ENCODE measurements at places on chromosomes 7 and 10. TPM values are rescaled to one million over a fixed set of nuclear protein-coding genes. Genes with fewer than 3 reads are reported as not detected.

Gene IL6
- 0.54 TPM for total RNA-seq

Gene LRRN3
- total RNA-seq: 57.3 TPM

Gene SPAG6
- total RNA-seq: 0.18 TPM

DNA sequence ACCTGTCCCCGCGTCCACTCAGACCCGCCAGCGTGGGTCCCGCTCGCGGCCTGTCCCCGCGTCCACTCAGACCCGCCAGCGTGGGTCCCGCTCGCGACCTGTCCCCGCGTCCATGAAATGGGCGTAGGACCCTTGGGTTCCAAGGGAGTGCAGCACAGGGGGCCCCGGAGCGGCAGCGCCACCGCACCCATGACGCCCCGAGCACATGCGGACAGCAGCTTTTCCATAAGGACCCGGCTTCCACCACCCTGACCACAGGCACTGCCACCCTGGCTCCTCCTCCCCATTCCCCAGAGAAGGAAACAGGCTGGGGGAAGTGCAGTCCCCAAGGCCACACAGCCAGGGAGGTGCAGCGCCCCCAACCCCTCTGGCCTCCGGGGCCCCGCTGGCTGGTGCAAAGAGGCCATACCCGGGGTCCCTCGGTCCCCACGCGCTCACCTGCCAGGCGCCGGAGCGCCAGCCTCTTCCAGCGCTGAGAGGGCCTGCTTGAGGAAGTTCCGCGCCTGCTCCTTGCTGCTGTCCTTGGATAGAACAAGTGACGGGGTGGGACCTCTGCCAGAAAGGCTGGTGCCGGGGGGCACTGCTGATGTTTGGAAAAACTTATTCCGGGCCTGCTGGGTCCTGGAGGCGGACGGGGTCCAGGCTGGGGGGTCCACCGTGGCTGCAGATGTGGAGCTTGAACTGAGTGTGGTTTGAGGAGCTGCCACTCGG lies 14.9 kb downstream of the MICALL2 start:
- no peaks in the 10 kb centered on the region for H3K4me1 ChIP-seq
- no peaks in the 10 kb centered on the region for H3K27me3 ChIP-seq
- no peaks in the 10 kb centered on the region for H3K36me3 ChIP-seq
- no peak for DNase-seq

DNA sequence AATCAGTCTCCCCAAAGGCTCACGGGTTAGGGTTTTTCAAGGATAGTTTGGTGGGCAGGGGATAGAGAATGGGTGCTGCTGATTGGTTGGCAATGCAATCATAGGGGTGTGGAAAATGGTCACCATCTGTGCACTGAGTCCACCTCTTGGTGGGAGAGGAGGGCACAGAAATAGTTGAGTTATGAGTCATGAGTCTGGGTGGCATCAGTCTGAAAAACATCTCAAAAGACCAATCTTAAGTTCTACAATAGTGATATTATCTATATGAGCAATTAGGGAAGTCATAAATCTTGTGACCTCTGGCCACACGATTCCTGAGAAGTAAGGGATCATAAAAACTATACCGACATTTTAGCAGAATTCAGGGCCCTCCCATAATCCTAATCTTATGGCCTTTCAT lies 62.7 kb downstream of the LGI1 start:
- no peak overlapping the region for H3K4me3 ChIP-seq
- peaks cover 17% of the 10 kb centered on the region for H3K27me3 ChIP-seq
- no peaks in the 10 kb centered on the region for H3K36me3 ChIP-seq

Gene PNLIPRP3
- total RNA-seq: not detected

Gene PNLIPRP2
- total RNA-seq: not detected

- no peak for DNase-seq
- no peak overlapping the region for H3K4me3 ChIP-seq
- H3K4me1 ChIP-seq: no peaks in the 10 kb centered on the region
- H3K27me3 ChIP-seq: no peaks in the 10 kb centered on the region
- H3K27ac ChIP-seq: no peak overlapping the region
Measured at GRCh38 chr10:73206385-73206784, 38.5 kb downstream of the FAM149B1 start.

Gene C10orf53
- total RNA-seq: not detected

GRCh38 chr7:83119494-83119893 lies 43.2 kb downstream of the PCLO start:
- no peaks in the 10 kb centered on the region for H3K27me3 ChIP-seq
- H3K4me1 ChIP-seq: no peaks in the 10 kb centered on the region
- no peaks in the 10 kb centered on the region for H3K36me3 ChIP-seq
- no peak overlapping the region for H3K27ac ChIP-seq

DNA sequence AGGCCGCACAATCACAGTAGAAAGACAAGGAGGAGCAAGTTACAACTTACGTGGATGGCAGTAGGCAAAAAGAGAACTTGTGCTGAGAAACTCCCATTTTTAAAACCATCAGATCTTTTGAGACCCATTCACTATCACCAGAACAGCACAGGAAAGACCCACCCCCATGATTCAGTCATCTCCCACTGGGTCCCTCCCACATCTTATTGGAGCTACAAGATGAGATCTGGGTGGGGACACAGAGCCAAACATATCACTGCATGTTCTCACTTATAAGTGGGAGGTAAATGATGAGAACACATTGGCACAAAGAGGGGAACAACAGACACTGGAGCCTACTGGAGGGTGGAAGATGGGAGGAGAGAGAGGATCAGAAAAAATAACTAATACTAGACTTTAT lies 32.4 kb downstream of the NOLC1 start:
- H3K36me3 ChIP-seq: no peaks in the 10 kb centered on the region
- peaks cover 15% of the 10 kb centered on the region for H3K4me1 ChIP-seq
- no peak overlapping the region for H3K4me3 ChIP-seq

GRCh38 chr10:104274762-104275721 lies 6.1 kb downstream of the GSTO2 start:
- H3K27me3 ChIP-seq: peaks cover 21% of the 10 kb centered on the region
- H3K4me3 ChIP-seq: no peak overlapping the region
- H3K36me3 ChIP-seq: no peaks in the 10 kb centered on the region
- no peak overlapping the region for H3K27ac ChIP-seq
- DNase-seq: peak; percentile 34
- H3K4me1 ChIP-seq: no peaks in the 10 kb centered on the region

Gene PUS7
- 50.7 TPM for total RNA-seq

GRCh38 chr10:3255075-3255474 lies 82.5 kb upstream of the PITRM1 start:
- peaks cover 49% of the 10 kb centered on the region for H3K27me3 ChIP-seq
- no peak overlapping the region for H3K4me3 ChIP-seq
- H3K27ac ChIP-seq: no peak overlapping the region
- no peaks in the 10 kb centered on the region for H3K36me3 ChIP-seq
- DNase-seq: no peak

Gene EGFR
- 0.10 TPM for total RNA-seq

DNA sequence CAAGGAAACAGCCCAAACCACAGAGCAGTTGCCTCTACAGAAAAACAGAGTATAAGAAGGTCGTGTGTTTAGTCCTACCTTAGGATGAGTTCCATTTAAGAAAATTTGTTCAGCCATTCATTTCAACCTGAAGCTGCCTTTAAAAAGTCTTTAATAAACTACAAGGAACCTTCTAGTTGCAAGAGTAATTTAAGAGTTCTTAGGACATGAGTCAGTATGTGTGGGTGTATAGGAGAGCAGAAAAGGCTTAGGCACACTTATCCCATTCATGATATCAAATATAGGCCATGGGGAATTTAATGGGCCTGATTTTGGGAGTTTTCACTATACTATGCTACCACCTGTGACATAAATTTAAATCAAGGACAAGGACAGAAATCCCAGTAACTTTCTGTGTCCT lies 496.8 kb downstream of the TFEC start:
- H3K27me3 ChIP-seq: no peaks in the 10 kb centered on the region
- H3K4me3 ChIP-seq: no peak overlapping the region
- DNase-seq: no peak
- H3K27ac ChIP-seq: no peak overlapping the region
- no peaks in the 10 kb centered on the region for H3K4me1 ChIP-seq
- no peaks in the 10 kb centered on the region for H3K36me3 ChIP-seq

DNA sequence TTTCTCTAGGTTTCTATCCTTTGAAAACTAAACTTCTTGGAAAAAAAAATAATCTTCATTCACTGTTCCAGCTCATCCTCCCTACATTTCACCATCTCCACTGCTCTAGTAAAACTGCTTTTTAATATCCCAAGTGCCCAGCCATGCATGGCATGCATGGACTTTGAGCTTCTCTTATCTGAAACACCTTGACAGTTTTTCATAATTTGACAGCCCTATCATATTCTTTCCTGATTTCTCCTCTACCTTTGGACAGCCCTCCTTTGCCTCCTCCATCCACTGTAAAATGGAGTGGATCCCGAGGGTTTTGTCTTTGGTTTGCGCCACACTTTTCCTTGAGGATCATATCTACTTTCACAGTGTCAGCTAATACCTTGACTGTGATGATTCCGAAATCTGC lies 212.8 kb downstream of the ANK3 start:
- no peaks in the 10 kb centered on the region for H3K4me1 ChIP-seq
- H3K27ac ChIP-seq: no peak overlapping the region
- peaks cover 23% of the 10 kb centered on the region for H3K36me3 ChIP-seq
- H3K27me3 ChIP-seq: no peaks in the 10 kb centered on the region
- no peak overlapping the region for H3K4me3 ChIP-seq

GRCh38 chr10:7824251-7824650 lies 5.9 kb downstream of the TAF3 start:
- H3K36me3 ChIP-seq: peaks cover 20% of the 10 kb centered on the region
- H3K4me1 ChIP-seq: peaks cover 13% of the 10 kb centered on the region
- no peaks in the 10 kb centered on the region for H3K27me3 ChIP-seq
- no peak overlapping the region for H3K27ac ChIP-seq
- DNase-seq: no peak

Gene OR2A42
- total RNA-seq: not detected

Gene FOXI2
- not detected for total RNA-seq
